KG1 (cell line): ENCODE measurements at places on chromosomes 2 and 18.

DNA sequence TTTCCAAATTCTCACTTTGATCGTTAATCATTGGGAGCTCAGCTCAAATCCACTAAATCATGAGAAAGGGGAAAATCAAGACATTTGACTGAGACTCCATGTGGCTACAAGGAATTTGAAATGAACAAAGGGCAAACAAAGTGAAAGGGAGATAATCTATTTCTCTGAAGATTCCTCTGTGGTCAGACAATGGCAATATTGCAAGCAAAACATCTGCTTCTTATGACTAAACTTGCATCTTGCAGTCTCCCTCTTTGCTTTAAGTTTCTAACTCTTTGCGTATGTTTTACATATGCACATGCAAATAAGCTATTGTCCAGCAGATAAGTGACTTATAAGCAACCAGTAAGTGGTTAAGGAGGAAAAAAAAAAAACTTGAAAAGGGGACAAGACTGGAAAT, 299.1 kb upstream of the NXPH2 start:
- no peak for DNase-seq

GRCh38 chr2:1479346-1479745, 66.1 kb downstream of the TPO start:
- DNase-seq: no peak

GRCh38 chr2:27356056-27356381, 545 bp downstream of the GTF3C2 start:
- peak; percentile 77 for DNase-seq

DNA sequence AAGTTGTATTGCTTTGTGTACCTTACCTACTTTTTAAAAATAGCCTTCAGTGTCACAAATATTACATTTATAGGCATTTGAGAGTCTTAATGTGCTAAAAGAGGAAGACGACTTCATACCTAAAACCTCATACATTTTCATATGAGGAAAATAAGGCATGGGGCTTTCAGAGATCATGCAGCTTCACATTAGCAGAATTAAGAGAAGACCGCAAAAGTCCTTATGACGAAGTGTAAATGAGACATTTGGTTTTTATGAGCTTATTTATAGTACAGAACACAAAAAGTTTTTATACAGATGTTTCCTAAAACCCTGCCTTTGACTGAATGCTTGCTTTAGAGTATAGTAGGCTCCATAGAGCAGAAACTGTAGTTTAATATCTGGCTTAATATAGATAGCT, 10.1 kb upstream of the CCDC138 start:
- DNase-seq: no peak

DNA sequence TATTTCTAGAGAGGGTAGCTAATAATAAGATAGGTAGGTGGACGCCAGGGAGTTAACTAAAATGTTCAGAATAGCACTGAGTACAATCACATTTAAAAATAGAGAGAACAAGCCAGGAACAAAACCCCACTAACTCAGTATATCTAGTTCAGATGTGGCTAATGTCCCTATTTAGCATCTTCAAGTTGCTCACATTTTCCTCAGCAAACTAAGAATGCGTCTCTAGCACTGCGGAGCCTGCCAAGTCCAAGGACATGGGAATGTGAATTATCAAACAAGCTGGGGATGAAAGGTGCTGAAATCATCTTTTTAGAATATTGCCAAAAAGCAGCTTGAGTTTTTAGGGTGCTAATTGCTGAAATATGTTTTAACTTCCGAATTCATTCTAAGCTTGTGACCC, 398.5 kb upstream of the FIGN start:
- DNase-seq: no peak

- no peak for DNase-seq
These were observed 433.0 kb upstream of the CHAC2 start for GRCh38 chr2:53334610-53335009.

DNA sequence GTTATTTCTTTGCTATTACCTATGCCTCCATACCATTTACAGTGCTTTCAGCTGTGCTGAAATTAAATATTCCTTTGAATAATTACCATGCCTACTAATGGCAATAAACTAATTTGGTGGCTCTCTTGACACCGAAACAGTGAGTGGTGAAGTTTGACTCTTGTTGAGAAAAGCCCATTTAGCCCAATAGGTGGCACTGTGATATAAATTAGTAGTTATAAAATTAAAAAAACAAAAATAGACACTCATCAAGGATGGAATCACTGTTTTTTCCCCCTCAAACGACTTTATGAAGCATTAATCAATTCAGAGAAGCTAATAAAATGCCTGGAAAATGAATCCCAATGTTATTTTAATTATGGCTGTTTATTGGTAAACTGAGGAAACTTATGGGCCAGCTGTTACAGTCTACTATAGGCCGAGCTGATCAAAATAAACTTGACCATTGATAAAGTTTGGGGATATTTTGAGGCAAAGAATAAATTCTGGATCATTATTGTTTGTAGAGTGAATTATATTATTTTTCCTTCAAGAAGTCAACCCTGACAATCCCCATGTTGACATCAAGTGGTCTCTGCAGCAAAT, 339.6 kb downstream of the TRIB2 start:
- DNase-seq: no peak

- DNase-seq: no peak
These were observed 479 bp upstream of the ATP5F1A start for GRCh38 chr18:46098616-46098933.

DNA sequence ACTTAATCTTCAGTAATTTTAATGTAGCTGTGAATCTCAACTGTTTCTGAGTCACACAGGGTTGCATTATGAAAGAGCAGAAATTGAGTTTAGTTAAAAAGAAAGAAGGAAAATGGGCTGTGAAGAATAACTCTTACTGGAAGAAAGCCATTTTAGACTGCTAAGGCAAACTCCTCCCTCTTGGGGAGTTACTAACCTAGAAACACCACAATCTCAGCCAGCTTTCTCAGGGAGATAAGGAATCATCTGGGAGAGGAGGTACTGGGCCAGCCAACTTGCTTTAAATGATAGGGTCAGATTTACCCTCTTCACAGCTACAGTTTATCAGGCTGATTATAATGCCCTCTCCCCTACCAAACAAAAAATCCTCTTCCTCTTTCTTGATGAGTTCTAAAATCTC, 119.5 kb downstream of the CCDC148 start:
- DNase-seq: no peak

DNA sequence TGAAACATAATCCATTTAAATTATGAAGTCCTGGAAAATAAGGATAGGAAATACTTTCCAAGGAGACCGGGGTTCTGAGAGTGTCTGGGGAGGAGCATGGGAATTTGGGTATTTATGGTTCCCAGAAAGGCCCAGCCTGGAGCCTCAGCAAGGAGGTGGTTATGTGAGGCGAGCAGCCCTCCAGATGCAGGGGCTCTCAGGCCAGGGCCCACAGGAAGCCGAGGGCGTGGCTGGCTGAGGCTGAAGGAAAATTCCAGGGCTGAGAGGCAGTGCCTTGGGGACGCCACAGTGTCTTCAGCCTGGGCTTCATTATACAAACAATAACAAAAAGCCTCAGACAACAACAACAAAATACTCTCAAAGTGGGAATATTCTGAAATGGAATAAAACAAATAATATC, 86.9 kb upstream of the SERPINE2 start:
- no peak for DNase-seq

DNA sequence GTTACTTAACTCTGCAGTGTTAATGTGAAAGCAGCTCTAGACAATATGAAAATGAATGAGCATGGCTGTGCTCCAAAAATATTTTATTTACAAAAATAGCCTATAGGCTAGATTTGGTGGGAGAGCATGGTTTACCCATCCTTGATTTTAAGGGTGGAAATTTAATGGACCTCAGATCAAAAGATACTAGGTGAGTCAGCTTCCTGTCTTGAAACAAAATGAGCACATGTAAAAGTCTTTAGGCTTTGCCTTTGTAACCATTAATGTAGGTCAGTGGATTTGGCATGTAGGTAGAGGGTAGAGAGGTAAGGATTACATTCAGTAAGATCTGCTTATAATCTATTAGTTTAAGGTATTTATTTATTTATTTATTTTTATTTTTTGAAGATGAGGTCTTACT, 72.7 kb downstream of the GREB1L start:
- no peak for DNase-seq

- DNase-seq: no peak
These were observed 161.6 kb downstream of the NEDD4L start for GRCh38 chr18:58205443-58206160.

DNA sequence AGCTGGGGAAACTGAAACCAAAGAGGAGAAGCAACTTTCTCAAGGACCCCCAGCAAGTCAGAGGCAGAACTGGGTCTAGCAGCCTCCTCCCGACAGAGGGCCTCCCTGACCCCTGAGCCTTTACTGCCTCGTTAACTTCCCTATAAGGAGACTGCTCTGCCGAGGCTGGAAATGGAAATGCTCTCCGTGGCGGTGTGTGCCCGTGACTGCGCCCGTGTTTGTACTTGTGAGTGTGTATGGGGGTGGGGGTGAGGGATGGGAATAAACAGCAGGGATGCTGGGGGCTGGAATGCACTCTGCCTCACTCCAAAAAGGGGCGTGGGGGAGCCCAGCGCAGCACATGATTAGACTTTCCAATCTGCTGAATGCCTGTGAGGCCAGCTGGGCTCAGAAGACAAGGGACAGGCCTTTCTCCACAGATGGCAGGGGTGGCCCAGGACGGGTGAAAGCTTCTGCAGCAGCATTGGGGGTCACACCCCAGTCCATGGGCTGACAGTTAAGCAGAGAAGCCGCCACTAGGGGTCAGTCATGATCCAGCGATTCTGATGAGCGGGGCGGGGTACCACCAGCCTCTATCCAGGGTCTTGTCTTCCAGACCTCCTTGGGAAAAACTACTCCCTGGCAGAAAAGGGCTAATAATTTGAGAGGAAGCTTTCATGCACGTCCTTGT, 26.8 kb downstream of the MPHOSPH10 start:
- DNase-seq: peak; percentile 6

DNA sequence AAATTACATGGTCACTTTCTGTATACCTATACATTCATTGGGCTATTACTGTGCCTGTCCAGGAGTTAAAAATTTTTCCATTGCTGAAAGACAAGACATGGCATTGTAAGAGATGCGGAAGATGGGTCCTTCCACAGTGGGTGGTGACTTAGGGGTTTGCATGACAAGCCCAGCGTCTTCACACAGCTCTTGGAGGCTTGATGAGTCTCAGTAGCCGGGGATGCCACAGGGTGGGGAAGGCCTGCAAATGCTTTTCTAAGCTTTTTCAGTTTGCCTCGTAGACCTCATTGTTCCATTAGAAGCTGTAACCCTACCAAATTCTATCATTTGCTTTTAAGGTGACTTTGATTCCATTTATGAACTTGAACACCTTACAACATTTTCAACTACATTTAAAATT, 18.1 kb upstream of the MAPRE3 start:
- DNase-seq: no peak

DNA sequence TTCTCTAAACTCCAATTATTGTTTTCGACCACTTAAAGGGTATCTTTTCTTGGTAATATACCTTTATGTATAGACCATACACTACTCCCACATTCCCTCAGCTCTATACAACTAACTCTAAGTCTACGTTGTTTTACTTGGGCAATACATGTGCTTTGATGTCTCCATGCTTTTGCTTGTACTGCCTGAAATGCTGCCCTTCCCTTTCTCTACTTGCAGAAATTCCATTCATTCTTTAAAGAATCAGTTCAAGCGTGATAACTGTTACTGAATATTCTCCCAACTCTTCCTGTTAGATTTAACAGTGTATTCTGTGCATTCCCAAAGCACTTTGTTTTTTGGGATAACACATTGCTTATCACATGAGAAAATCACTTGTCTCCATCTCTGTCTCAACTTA, 157.0 kb upstream of the AQP4 start:
- DNase-seq: no peak

GRCh38 chr2:237456200-237456843, 30.7 kb upstream of the MLPH start:
- no peak for DNase-seq

GRCh38 chr2:73415906-73416305, 30.3 kb downstream of the ALMS1 start:
- DNase-seq: no peak

GRCh38 chr2:102455061-102455670, 17.9 kb upstream of the SLC9A4 start:
- DNase-seq: no peak

DNA sequence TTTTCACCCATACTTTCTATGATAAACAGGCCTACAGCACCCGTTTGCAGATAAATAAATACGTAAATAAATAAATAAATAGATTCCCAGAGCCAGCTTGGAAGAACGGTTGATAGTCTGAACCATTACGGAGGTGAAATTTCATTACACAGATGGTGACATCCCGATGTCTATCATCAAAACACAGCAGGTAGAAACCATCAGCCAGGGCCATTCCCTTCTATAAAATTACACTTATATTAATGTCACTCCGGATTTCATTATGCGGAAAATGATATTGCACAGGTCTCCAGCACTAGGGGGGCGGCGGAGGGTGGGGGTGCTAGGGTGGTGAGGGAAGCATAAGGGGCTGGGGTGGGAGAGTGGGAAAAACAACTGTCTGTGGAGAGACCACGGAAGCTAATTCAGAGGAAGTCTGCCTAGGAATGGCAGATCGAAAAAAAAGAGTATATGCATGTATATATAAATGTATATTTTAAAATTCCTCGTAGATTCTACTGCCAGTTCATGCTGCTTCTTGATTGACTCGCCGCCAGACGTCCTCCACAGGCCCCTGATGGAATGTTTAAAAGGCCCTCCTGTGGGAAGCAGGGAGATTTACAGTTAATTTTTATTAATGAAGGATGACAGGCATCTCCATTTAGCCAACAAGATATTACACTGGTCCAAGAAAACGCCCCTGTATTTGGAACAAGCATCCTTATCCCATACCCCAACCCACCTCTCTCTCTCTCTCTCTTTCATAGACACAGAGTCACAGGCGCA, 1906.0 kb upstream of the PIK3C3 start:
- no peak for DNase-seq

DNA sequence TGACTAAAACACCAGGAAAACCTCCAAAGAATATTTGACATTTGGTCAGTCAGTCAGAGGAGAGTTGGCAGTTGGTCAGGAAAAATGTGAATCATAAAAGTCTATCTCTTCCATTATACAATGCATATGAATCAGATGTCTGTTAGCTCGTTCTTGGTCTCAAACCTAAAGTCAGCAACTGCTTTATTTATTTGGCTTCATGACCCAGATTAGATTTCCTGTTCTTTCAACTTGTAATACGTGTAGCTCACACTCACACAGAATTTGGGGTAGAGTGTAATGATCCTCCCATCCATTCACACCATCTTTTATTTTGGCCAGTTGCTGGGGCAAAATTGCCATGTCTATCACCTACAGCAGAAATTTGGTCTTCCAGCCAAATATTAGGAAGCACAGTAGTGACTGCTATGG, 81.9 kb upstream of the COL5A2 start:
- no peak for DNase-seq

DNA sequence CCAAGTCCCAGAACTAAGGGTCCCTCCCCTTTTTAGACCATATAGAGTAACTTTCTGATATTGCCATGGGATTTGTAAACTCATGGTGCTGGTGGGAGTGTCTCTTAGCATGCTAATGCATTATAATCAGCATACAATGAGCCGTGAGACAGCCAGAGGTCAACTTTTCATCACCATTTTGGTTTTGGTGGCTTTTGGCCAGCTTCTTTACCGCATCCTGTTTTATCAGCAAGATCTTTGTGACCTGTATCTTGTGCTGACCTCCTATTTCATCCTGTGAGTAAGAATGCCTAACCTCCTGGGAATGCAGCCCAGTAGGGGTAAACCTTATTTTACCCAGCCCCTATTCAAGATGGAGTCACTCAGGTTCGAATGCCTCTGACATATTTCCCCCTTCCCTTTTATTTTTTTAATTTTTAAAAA, 148.2 kb downstream of the PHLPP1 start:
- no peak for DNase-seq

GRCh38 chr2:208570066-208570465, 163.5 kb downstream of the PTH2R start:
- no peak for DNase-seq
